Stimulated activated CD4-positive, alpha-beta T cell treated with anti-CD3 and anti-CD28 coated beads, Interleukin-1b, Interleukin-23, amount 100 ng/mL, for 1 hour (primary cell): ENCODE measurements at places on chromosomes 12 and 14.

- DNase-seq, result no peak
Measured at GRCh38 chr12:50279501-50279900, 3.8 kb downstream of the LIMA1 start.

- no peak for DNase-seq
Measured at GRCh38 chr12:116432314-116432750, 126.8 kb upstream of the MAP1LC3B2 start.

GRCh38 chr14:31387091-31387490, 33.3 kb downstream of the HEATR5A start:
- DNase-seq, result no peak

DNA sequence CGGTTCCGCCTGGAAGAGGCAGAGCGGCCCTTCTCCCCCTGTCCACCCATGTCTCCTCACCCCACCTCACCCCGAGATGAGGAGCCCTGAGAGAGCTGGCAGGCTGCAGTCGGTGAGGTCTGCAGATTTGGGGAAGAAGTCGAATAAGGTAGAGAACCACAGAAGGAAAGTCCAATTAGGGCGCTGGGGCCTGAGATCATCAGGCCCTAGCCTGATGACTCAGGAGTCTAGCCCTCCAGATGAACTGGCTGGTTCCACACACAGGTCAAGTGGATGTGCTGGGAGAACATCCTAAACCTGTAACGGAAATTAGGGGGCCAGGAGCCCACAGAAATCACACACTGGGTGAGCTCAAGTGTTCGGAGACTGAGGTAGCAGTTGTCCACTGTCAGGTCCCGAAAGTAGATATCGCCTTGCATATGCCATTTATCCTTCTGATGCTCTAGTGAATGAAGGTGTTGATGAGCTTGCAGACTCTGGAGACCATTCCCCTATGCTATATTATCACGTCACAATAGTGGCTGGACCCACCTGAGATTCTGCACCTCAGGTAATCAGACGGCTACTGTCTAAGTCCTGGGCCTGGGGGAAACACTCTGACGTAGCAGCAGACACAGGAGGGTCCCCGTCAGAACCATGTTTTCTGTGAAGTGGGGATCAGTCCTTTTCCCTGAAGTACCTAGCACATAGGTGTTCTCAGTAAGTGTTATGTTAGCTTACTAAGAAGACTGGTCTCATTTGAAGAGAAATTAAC, 886 bp upstream of the METTL17 start:
- no peak for DNase-seq

- DNase-seq, result no peak
Measured at GRCh38 chr12:69915964-69916363, 90.9 kb downstream of the MYRFL start.

DNA sequence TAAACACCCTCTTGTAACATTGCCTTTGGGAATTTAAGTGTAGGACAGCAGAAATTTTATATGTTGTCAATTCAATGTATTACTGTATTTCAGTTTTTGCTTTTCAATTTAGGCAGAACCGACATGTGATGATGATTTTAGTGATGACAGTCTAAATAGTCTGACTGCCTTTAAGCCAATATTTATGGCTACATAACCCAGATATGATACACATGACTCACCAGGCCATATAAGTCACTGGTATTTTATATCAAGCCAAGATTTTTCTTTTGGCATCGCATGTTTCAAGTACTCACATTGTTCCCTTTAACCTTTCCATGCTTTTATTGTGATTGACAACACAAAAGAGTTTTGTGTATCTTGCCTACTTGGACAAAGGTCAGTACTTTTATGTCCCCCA, 13.6 kb upstream of the PPM1A start:
- no peak for DNase-seq
